M059J (cell line): ENCODE measurements at places on chromosomes 12 and 14.

- DNase-seq: peak; percentile 94
Measured at GRCh38 chr12:87157791-87158190, 871.4 kb downstream of the C12orf50 start.

- no peak for DNase-seq
Measured at GRCh38 chr14:25431211-25432076, 381.5 kb upstream of the STXBP6 start.

- no peak for DNase-seq
Measured at GRCh38 chr12:14935031-14935430, 3.3 kb downstream of the ERP27 start.

- no peak for DNase-seq
Measured at GRCh38 chr12:52320784-52321400, at the start of gene KRT83. Gene KRT83, minus strand, starts transcription at chr12:52321398. Its CDS starts 63 bp downstream, at chr12:52321335.

DNA sequence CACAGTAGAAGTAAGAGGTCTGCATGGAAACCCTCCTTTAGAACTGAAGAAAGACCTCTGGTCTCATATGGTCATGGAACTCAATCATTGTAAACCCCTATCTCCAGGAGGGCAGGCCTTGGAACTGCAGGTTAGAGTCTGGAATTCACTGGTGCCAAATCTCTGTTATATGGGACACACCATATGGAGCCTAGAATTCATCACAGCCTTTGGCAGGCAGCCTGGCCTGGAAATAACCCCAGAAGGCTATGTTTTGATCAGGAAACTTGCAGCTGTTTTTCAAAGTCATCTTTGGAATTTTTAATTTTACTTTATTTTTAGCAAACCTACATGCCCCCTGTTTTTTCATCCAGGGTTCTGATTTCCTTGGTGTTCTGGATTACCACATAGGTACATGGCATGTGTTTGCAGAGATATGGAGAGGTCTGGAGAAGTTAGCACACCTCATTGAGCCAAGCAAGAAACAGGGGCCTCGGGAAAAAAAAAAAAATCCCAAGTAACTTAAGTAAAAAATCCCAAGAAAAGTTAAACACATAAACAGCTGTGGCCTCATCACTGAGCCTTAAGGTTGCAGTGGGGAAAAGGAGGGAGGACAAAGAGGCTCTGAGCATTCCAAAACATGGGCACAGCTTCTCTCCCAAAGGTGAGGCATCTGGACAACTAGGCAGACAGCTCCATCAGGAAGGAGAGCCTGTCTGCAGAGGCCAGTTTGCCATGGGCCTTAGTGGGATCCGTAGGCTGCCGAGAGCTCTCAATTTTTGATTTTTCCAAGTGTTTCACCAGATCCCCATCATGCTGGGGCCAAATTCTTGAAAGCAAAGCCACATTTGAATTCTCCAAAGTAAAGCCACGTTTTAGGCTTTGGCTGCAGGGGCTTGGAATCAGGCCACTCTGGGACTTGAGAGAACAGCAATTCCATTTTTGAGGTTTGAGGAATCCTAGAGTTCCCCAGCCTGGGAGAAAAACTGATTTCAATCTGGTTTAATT lies 339.6 kb upstream of the TBX3 start:
- DNase-seq: no peak

DNA sequence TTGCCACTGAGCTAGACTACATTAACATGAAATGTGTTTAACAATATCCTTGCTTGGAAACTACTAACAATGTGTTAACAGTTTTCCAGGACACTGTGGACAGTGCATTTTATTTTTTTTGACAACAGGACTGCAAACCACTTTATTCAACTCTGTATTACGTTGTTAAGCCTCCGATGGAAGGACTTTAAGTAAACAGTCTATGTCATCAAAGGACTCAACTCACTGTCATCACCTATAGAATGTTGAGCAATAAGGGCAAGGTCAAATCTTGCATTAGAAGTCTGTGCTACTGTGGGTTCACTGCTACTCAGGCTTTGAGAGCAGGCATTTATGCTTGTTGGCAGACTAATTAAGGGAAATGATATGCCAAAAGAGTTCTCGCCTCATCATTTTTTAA lies 483.7 kb downstream of the FLRT2 start:
- no peak for DNase-seq

- no peak for DNase-seq
Measured at GRCh38 chr14:30759172-30760125, 114.9 kb upstream of the COCH start.

DNA sequence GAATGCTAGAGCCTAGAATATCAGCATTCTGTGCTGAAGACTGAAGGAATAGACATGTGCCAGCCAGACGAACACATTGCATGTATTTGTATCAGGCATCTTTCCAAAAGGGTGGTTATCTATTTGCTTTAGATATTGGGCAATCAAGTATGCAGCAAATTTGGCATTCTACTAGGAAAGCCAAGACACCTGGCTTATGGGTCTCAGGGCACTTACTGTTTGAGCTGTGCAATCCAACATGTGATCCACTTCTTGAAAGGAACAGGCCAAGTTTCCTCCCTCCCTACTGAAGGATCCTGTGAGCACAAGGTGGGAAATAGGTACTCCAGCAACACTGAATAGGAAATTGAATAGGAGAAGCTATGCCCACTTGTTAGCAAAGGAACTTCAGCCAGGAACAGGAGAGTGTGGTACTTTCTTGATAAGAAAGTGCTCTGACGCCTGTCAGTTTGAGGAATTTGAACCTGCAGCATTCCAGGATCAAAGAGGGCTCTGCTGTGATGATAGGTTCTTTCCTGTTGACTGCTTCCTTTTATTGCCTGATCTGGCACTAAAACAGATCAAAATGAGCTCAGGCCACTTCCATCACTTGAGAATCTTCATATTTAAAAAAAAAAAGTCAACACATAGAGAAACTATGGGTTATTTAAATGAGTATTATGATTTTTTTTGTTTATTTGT lies 20.6 kb downstream of the OR6S1 start:
- no peak for DNase-seq

DNA sequence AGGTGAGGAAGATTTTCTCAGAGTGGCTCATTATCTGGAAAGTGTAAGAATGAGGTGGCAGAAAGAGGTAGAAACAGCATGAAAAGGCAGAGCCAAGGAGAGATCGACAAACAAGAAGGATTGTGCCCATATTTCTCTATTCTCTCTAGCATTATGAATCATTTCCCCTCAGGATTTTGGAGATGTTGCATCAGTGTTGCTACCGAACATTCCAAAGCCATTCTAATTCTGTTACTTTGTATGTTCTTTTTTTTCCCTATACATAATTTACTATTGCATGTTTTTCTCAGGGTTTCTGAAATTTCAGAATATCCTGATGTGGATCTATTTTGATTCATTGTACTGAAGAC lies 61.4 kb downstream of the KICS2 start:
- DNase-seq: peak; percentile 45
